ENCODE measurements at places on chromosomes 4 and X. TPM values are rescaled to one million over a fixed set of nuclear protein-coding genes. Genes with fewer than 3 reads are reported as not detected.

The PRKG2 gene
- total RNA-seq: 0.58 TPM

The HS6ST2 gene
- 1.2 TPM for total RNA-seq

The DGAT2L6 gene
- total RNA-seq: not detected

The EVC gene
- total RNA-seq: 80.5 TPM

The CAPN6 gene
- 35.6 TPM for total RNA-seq

The SASH3 gene
- 13.6 TPM for total RNA-seq

The ZCCHC18 gene
- total RNA-seq: 1.0 TPM

The RTL5 gene
- total RNA-seq: 6.8 TPM

The SCLT1 gene
- 11.7 TPM for total RNA-seq

The GAGE2A gene
- not detected for total RNA-seq

The GPR50 gene
- 0.12 TPM for total RNA-seq

- no peak for DNase-seq
Observed at GRCh38 chrX:134963041-134963440, 27.8 kb upstream of the SMIM10 start.

DNA sequence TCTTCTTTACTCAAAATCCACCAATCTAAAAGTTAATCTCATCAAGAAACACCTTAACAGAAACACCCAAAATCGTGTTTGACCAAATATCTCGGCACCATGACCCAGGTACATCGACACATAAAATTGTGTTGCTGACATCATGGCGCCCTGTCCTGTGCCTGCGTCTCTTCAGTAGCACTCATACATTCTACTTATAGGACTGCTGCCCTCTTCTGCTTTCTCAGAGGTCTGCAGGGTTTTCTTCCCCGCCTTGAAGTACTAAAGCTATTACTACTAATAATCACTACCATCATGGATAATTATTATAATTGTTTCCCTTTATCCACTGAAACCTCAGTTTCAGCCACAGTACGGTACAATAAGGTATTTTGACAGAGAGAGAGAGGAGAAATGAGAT is 1403.1 kb upstream of the TENM3 start:
- no peak for DNase-seq

DNA sequence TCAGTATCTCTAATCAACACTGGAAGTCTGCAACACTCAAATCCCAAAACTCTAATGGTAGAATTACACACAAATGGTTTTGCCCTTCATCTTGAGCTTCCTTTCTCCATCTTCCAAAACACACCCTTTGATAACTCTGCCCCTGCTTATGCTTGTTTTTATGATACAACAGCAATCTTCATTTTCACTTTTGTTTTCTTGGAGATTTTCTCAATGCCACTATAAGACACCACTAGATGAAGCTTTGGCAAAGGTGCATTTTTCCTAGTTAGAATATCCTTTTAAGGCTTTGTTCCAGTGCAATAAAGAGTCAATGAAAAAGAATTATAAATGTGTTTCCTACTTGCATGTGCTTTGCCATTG is 472.4 kb upstream of the NWD2 start:
- DNase-seq: no peak

DNA sequence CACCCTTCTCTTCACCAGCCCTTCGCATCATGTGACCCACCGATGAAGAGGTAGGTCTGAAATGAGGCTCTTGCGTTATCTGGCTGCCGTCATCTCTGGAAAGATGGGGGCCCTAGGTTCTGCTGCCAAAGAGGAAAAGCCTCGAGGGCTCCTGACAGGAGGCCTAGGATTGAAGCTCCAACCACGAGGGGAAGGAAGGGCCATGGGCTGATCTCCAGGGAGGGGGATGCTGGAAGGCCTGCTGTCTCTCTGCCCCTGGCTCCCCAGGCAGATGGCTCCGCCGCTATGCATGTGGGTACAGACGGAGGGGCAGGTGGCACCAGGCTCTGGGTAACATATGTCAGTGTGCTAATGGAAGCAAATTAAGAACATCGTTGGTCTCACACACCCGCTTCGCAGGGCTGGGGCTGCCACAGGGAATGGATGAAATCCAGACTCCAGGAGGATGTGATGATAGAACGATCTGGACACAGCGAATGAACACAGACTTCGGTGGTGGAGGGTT is 44.9 kb downstream of the AFAP1 start:
- DNase-seq: no peak

GRCh38 chr4:12644261-12644660 is 839.9 kb downstream of the RAB28 start:
- no peak for DNase-seq

GRCh38 chrX:69430785-69431184 is 73.3 kb upstream of the NALF2 start:
- no peak for DNase-seq

DNA sequence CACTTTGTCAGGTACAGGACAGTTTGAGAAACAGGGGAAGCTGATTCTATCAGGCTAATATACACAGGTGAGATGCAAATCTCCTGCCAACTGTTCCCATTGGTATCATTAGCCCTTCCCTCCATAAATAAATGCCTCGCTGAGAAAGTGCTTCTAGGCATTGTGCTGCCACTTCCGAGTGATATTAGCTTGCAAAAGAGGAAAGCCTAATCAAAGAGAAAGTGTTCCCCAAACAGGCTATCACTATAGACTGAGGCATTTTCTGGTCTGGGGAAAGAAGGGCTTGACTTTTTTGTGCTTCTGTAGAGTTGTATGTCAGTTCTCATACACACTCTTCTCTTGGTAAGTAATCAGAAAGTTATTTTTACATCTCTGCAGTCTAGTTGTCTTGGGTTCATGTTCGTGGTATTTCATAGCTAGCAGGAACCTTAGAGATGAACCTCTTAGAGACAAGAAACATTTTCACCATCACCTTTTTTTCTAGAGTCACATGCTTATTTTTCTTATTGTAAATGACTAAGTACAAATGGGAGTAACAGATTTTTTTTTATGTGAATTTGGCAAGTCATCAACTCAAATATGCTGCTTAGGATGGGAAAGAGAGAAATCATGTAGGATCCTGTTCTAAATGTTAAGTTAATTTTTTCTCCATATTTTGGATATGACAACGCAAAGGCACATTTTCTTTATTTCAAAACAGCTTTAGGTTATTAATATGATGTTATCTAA is 1009.8 kb downstream of the ADGRL3 start:
- DNase-seq: no peak

- no peak for DNase-seq
Observed at GRCh38 chrX:11672213-11672612, 6.5 kb upstream of the ARHGAP6 start.

DNA sequence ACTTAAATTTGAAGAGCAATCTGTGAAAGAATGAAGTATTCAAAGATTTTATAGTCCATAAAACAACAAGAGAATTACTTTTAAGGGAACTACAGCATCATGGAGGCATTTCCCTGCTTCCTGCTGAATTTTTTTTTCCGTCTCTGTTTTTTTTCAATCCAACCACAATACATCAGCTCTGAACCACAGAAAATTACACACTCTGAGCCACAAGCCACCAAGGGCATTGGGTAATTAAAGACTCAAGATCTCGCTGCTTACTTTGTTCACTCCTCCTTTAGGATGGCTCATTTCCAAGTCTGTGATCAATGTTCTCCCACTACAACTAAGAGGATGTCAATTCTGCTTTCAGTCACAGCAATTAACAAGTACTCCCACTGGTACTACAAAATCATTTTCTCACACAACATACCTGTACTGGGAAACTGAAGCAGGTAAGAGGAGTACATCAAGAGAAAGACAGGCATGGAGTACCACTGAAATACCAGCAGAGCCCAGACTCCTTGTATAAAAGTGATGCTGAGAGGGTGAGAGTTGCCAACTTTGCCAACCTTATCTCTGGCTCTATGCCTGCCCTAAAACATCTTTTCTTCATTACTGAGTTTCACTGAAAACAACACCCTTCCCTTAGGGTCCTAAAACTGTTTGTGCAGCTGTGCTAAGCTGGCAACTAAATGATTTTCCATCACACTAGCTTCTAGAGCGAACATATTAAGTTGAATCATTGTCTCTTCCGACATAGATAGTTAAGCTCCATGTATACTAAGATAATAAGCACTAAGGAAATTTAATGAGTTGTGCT is 105.8 kb upstream of the MAGEB18 start:
- DNase-seq: no peak

- DNase-seq: no peak
Observed at GRCh38 chr4:187491959-187492358, 503.6 kb upstream of the ZFP42 start.

DNA sequence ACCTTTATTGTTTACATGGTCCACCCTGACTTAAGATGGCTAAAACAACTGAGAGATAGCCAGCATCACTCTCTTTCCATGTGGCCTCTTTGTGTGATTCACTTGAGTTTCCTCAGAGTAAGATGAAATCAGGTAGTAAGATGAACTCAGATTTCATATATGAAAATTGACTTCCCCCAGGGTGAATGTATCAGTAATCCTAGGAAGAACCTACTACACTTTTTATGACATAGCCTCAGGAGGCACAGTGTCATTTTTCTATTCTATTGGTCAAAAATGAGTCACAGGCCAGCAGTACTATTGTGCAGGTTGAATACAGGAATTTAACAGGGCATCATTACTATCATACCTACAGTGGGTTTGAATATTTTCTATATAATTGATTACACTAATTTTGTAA is 14.6 kb upstream of the SULT1E1 start:
- DNase-seq: no peak

GRCh38 chr4:185213877-185214276 is 4.5 kb downstream of the SNX25 start:
- no peak for DNase-seq
